ENCODE measurements at places on chromosomes 1 and 21. TPM values are rescaled to one million over a fixed set of nuclear protein-coding genes. Genes with fewer than 3 reads are reported as not detected.
A peak's percentile ranks its signal among the peaks of the same experiment; 100 is the strongest.

- DNase-seq: no peak
These were observed 3.5 kb downstream of the KRTAP10-2 start for GRCh38 chr21:44547656-44548331.

GRCh38 chr21:26421724-26422123 is 151.4 kb downstream of the CYYR1 start:
- DNase-seq: no peak

GRCh38 chr1:64246294-64246917 is 43.0 kb downstream of the UBE2U start:
- no peak for DNase-seq

DNA sequence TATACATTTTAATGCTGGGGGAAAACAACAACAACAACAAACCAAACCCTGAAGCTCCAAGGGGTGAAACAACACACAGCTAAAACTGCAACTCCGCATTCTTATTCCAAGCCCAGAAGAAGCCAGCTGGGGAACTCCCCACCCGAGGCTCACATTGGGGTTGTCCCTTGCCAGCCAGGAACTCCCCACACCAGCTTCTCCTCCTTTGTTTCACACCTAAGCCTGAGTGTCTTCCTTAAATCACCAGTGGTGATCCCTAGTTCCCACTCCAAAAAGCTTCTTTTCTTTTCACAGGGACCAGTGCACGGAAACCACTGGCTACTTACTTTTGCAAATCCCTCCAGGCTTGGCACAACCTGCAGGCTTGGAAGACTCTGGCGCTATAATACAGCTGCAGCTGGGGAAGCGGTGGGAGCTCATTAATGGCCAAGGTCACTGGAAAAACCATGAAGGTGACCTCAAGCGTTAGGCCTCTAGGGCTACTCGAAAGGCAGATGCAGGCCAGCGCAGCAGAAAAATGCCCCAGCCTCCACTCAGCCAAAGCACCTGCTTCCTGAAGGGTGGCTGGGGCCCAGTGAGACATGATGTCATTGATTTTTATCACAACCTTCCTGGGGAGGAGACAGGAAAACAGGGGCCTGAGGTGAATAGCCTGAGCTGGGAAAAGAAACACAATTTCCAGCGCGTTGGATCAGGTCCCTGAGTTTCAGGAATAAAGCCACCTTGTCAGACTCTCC is 40.1 kb downstream of the TLR5 start:
- no peak for DNase-seq

- no peak for DNase-seq
These were observed 478 bp downstream of the RIT1 start for GRCh38 chr1:155910621-155911121.

DNA sequence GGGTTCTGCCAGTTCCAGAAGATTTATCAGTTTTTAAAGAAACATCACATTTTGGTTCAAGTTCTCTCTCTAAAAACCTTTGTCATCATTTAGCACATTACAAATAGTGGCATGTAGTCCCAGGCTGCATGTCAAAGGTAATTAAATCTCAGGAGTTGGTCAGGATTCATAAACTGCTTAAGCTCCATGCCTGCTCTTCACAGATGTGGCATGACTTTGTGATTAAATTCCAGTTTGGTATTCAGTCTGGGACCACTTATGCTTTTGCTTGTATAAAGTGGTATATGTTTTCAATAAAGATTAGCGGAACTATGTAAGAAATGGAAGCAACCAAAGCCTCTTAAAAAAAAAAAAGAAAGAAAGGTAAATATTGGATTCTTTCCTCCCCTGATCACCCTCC is 408.0 kb downstream of the DISC1 start:
- no peak for DNase-seq

DNA sequence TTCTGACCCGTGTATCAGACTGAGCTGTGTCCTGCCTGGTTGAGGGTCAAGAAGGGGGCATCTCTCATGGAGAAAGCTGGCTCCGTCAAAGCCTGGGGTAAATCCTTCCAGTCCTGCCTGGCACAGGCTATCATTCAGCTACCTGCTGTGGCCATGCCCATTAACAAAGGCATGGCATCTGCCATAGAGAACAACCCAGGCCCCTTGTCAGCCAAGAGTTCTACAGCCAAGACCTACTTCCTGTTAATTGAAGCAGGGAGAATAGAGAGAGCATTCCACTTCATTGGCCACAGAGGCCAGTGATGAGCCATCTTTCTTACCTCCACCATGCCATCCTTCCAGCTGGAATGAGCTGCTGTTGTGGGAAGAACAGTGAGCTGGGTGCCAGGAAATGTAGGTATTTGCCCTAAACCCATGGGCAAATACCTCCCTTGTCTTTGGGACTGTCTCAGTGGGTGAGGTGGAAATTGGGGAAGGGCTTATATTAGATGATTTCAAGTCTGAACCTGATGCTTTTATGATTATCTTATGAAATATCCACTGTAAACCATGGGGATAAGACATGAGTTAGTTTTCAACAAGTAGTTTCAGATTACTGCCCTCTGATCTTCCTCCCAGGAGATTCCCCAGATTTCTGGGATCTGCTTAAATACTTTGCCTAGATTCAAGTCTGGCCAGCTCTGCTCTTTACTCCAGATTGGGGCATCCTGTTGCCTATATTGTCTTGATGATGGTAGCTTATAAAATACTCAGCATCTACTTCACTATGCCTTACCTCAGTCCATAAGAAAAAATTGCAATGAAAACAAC is 11.2 kb upstream of the KCNQ4 start:
- DNase-seq: no peak

- DNase-seq: no peak
These were observed 186.8 kb upstream of the EDN2 start for GRCh38 chr1:41671116-41671755.

GRCh38 chr21:46119637-46120271 is 21.8 kb downstream of the COL6A2 start:
- no peak for DNase-seq

- no peak for DNase-seq
These were observed 336.0 kb upstream of the NR5A2 start for GRCh38 chr1:199691540-199691939.

- DNase-seq: no peak
These were observed 31.1 kb downstream of the EEIG2 start for GRCh38 chr1:108590957-108591356.

DNA sequence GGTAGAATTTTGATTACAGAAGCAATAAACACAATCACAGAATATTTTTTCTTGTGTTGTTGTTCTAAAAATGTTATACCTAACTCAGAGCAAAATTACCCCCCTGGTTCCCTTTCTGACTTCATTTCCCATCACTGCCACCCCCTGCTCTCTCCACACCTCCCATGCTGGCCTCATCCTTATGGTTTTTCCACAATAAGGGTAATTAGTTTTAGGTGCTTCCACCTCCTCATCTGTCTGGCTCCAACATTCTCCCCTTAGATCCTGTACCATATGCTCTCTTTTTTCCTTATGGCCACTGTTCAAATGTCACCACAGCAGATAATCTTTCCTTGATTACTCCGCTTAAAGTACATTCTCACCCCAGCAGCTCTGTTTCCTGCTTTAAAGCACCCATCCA is 2208.6 kb downstream of the MRPL39 start:
- DNase-seq: no peak

DNA sequence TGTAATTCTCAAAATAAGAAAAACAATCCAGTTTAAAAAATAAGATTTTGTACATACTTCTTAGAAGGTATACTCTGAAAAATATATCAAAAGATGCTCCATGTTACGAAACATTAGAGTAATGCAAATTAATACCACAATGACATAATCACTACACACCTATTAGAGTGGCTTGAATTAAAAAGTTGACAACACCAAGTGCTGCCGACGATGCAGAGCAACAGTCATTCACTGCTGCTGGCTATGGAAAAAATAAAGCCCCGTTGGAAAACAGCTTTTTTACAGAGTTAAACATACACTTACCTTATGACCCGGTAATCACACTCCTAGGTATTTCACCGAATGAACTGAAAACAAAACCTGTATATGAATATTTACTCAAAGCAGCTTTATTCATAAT is 14.8 kb downstream of the COA6 start:
- DNase-seq: no peak

DNA sequence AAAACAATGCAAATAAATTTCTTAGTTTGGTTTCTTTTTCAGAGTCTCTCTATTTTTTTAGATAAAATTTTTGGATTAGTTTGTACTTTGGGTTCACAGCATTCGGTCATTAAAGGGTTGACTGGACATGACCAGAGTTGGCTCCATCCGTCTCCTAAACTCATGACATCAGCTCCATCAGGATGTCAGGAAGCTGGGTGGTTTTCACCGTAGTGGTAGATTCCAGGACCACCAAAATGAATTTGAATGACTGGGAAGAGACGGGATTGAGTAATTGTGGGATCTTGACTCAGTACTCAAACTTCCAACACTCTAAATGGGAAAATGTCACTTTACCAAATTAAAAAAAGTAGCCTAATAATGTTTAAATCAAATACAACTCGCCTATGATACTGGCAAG is 279.2 kb upstream of the DUSP10 start:
- no peak for DNase-seq

- peak; percentile 54 for DNase-seq
These were observed 855 bp upstream of the IVNS1ABP start for GRCh38 chr1:185317886-185318310.

- DNase-seq: no peak
These were observed 1.6 kb upstream of the DDX59 start for GRCh38 chr1:200671235-200671786.

DNA sequence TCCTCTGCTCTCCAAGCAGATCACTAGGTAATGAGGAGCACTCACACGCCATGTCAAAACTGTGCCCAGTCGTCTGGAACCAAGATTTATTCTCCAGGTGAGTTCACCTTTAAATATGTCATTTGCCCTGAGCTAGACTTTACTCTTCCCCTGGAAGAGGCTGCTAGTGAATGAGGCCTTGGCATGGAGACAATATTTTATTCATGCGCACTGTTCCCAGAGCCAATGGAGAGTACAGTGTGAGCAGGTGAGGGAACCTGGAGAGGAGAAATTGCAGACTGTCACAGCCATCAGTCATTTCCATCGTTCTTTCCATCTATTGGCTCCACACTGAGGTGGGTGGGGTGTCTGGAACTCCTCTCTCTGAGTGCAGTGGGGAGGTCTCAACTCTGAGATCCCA is 333.6 kb downstream of the KCNH1 start:
- no peak for DNase-seq

GRCh38 chr1:30855686-30856259 is 52.8 kb downstream of the SDC3 start:
- DNase-seq: no peak

- no peak for DNase-seq
These were observed 8.1 kb upstream of the PLEKHM2 start for GRCh38 chr1:15676010-15676409.

DNA sequence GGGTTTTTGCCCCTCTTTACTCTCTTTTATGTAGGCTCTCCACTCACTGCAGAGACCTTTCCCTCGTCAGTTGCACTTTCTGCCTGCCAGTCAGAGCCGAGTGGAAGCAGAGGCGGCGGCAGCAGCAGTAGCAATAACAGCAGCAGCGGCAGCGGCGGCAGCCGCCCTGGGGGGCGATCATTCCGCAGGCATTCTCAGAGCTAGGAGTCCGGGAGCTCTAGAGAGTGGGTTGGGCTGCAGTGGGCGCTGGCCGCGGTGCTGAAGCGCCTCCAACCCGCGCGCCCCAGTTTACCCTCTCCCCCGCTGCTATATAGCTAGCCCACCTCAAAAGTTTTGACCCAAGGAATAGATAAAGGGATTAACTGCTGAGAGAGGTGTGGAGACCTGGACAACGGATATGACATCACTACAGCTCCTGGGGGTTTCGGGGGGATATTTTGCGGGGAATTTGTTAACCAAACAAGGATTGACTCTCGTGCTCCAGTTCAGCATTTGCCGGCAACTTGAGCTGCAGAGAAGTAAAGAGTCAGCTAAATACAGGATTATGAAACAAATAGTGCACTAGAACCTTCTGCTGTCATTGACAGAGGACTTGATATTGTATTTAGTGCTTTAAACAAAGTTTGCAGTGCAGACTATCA is at the start of gene OLFM3:
TSS of gene OLFM3 (minus strand) at position 102 of the 641 bp plus-strand sequence.
- no peak for DNase-seq

DNA sequence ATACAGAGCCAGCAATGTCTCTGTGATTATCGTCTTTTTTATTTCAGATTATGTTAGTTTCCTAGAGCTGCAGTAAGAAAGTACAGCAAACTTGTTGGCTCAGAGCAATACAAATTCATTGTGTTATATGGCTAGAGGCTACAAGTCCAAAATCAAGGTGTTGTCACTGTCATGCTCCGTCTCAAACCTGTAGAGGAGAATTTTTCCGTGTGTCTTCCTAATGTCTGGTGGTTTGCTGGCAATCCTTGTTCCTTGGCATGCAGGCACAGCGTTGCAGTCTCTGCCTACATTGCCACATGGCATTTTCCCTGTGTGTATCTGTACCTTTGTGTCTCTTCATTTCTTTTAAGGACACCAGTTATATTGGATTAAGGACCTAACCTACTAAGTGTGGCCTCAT is 244.4 kb downstream of the LRRIQ3 start:
- DNase-seq: no peak

DNA sequence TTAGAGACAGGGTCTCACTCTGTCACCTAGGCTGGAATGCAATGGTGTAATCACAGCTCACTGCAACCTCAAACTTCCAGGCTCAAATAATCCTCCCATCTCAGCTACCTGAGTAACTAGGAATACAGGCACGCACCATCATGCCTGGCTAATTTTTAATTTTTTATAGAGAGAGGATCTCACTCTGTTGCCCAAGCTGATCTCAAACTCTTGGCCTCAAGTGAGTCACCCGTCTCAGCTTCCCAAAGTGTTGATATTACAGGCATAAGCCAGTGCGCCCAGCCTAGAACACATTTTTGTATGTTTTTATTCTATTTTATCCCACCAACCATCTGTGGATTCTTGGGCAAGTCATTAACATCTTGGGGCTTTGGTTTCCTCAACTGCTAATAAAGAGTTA is 100.5 kb downstream of the AK5 start:
- DNase-seq: no peak

Gene HENMT1
- total RNA-seq: 8.8 TPM

Gene CR1L
- total RNA-seq: not detected

Gene SPOCD1
- 39.8 TPM for total RNA-seq

Gene MAP3K21
- total RNA-seq: 4.7 TPM

Gene CIART
- total RNA-seq: 8.0 TPM

Gene TFF1
- 2.6 TPM for total RNA-seq

Gene FGR
- total RNA-seq: 17.2 TPM

Gene NIBAN1
- 41.1 TPM for total RNA-seq

Gene S100PBP
- 41.0 TPM for total RNA-seq

Gene CELA2A
- 0.44 TPM for total RNA-seq

Data from ureter (tissue), 1 donor.